Suppressor macrophage (primary cell): ENCODE measurements at places on chromosomes 6 and 20.

GRCh38 chr6:21507811-21508210 is 85.7 kb upstream of the SOX4 start:
- DNase-seq: no peak

GRCh38 chr20:46458866-46459750 is 52.7 kb upstream of the ELMO2 start:
- peak; percentile 6 for DNase-seq

- no peak for DNase-seq
These were observed 97.6 kb upstream of the HDGFL1 start for GRCh38 chr6:22471746-22472145.

- peak; percentile 75 for DNase-seq
These were observed 116.0 kb upstream of the CITED2 start for GRCh38 chr6:139490482-139490881.

DNA sequence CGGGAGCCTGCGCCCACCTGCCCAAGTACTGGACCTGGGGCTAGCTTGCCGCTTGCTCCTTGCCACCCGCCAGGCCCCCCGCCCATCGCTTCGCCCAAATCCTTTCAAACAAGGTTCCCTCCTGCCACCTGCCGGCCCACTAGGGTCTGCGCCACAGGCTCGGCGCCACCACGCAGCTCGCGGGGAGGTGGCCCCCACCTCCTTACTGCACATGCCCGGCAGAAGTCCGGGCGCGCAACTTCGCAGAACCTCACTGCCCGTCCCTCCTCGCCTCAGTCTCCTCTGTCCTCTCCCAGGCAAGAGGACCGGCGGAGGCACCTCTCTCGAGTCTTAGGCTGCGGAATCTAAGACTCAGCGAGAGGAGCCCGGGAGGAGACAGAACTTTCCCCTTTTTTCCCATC is 11.2 kb downstream of the GNAS-AS1 start:
- peak; percentile 27 for DNase-seq

DNA sequence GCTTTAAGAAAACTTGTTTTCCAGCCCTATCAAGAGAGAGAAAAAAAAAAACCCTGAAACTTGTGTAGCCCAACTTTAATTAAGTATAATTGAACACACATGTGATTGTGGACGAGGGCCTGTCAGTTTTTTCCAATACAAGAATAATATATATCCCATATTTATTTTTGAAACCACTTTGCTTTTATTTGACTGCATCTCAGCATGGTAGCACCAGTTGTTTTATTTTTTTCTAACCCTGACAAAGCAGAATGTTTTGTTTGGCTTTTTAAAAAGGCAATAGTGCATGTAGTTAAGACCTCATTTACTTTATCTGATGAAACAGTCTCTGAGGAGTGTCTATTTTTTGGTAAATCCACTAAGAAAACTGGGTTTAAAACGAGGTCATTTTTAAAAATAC is 257.7 kb downstream of the CDKAL1 start:
- DNase-seq: no peak

DNA sequence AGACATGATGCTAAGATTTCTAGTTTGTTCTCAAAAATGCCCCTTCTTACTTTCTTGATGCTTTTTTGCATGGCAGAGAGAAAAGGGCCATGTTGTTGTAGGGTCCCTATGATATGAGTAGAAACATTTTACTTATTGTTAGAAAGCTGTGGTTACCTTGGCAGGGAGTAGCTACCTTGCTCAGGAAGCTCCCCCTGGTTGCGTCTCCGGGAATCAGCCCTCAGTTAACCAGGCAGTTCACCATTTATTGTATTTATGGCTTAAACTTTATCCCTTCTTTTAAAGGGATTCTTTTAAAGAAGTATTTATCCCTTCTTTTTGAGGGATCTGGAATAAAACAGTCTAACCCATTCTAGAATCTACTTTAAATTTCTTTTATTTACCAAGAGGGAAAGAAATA is 113.9 kb upstream of the PROKR2 start:
- no peak for DNase-seq

- DNase-seq: no peak
These were observed 64.4 kb downstream of the PTPN1 start for GRCh38 chr20:50574586-50574985.

- DNase-seq: no peak
These were observed 79.4 kb downstream of the LIN28B start for GRCh38 chr6:105036351-105036750.

GRCh38 chr6:4973982-4974745 is 29.7 kb downstream of the RPP40 start:
- no peak for DNase-seq

DNA sequence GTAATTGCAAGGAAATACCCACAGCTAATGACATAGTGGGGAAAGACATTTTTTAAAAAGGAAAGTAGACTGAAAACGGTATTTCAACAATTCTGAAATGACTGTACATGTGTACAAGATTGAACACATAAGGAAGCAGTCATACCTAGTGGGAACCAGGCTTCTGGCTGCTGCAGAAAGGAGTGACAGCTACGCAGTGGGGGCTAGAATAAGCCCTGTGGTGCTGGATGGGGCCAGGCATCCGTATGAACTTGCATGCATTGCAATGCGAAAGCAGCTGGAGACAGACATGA is 54.9 kb upstream of the GPR31 start:
- DNase-seq: no peak

- DNase-seq: no peak
These were observed 5.5 kb downstream of the PPP1R3G start for GRCh38 chr6:5090603-5091002.

DNA sequence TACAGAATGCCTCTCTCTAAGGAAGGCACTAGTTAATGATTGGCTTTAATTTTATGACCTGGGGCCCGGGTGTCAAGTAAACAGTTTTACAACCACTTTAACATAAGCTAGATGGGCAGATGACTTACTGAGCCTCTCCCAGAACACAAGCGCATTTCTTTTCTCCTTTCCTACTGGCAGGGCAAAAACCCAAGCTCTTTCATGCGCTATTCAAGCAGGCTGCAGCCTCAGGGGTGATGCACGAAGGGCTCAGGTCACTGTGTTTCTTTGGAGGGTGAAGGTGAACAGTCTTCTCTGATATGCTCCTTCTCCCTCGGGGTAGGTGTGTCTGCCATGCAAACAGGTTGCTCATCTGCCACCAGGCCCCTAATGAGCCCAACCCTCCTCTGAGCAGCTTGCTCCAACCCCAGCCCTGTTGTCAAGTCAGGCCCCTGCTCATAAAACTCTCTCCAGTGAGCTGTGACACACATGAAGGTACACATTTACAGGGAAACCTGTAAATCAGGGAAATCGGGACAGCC is 73.5 kb upstream of the CDH4 start:
- no peak for DNase-seq

DNA sequence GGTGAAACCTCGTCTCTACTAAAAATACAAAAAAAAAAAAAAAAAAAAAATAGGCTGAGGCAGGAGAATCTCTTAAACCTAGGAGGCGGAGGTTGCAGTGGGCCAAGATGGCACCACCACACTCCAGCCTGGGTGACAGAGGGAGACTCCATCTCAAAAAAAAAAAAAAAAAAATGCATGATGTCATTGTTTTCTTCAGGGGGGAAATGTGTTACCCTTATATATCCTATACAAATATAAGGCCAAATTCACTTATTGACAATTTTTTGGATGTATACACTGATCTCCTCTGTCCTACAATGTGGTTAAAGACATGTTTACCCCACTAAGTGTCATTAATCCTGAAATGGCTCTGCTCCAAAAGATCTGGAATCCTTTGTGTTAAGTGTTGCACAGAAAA is 73.1 kb downstream of the TPBG start:
- no peak for DNase-seq

GRCh38 chr6:35091346-35092083 is 49.6 kb downstream of the TCP11 start:
- no peak for DNase-seq

DNA sequence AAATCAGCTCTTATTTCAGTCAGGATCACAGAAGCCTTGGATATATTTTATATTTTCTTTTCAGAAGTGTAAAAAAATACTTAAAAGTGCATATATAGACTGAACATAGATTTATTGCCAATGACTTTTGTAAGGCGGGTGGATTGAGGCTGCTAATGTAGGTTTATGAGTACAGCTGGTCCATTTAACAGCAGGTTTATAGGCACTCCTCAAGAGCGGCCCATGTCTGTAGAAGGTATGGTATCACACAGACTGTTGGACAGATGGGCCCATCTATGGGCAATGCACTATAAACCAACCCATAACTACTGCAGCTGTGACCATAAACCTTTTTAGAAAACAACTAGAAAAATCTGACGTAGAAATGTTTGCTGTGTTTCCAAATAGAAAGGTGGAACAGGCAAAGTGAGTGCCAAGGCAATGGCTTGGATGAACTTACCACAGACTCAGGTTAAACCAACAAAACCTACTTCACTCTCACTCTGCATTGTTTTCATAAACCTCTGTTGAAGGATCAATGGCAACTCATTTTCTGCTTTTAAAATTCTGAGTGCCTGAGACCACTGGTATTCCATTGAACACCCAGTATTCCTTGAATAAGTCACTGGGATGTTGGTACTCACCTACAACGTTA is 170.6 kb upstream of the EYA4 start:
- no peak for DNase-seq

DNA sequence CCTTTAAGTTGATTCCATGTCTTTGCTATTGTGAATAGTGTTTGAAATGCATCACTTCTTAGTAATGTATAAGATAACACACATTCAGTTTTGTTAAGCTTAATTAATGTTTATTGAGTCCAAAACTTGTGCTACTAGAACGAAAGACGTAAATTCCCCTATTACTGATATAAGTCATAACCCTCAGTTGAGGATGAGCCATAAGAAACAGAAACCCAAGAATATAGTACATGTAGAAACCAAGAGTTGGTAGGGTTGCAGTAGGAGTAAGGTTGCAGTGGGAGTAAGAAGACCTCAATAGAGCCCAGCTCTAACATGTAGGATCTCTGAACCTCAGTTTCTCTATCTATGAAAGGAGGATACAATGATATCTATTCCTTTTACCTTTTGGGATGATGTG is 19.3 kb downstream of the CITED2 start:
- DNase-seq: no peak

GRCh38 chr6:41659935-41660334 is 21.7 kb downstream of the MDFI start:
- no peak for DNase-seq

DNA sequence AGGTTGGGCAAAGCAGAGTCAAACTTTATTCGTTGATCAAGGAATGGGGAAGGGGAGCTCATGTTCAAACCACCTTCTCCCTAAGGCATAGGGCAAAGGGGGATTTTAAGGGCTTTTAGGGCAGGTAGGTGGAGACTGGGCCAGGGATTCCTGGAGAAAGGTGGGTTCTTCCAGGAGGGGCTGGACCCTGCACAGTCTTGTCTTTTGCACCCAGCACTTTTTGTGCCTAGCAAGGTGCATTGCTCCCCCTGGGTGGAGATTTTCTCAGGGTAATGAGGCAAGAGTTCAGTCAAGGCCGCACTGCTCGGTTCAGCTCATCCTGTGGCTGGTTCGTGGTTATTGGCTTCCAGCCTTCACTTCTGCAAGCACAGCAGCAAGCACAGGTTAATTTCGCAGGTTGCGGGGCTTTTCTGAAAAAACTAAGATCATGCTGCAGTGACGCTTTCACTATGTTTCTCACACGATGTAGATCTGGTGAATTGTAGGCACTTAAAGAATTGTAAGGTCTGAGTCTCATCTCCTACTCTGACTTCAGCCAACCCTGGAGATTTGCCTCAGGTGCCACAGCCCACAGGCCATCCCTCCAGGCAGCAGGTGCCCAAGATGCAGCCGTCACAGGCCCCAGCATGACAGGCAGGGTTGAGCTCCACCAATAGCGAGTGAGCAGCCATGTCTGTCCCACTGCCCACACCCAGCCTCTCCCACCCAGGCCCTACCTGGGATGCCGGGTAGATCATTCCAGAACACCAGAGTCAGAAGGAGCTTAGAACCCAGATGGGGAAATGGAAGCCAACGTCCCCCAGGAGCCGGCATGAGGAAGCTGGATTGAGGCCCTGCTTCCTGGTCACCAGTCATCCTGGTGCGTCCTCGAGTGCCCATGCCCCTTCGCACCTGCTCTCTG is 37.1 kb downstream of the SUN5 start:
- DNase-seq: no peak

GRCh38 chr6:140857739-140858380 is 1274.9 kb upstream of the GJE1 start:
- peak; percentile 89 for DNase-seq

DNA sequence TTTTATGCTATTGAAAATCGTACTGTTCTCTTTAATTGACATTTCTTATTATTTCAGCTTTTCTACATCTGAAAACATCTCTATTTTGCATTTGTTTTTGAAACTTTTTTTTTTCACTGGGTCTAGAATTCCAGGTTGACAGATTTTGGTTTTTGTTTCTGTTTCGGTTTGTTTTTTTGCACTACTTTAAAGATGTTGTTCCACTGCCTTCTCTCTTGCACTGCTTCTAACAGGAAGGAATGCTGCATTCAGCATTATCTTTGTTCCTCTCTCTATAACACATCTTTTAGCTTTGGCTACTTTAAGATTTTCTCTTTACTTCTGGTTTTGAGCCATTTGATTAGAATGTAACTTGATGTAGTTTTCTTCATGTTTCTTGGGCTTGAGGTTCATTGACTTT is 20.1 kb upstream of the SLC17A1 start:
- DNase-seq: no peak

- peak; percentile 68 for DNase-seq
These were observed 49.0 kb downstream of the COL11A2 start for GRCh38 chr6:33143113-33143770.

DNA sequence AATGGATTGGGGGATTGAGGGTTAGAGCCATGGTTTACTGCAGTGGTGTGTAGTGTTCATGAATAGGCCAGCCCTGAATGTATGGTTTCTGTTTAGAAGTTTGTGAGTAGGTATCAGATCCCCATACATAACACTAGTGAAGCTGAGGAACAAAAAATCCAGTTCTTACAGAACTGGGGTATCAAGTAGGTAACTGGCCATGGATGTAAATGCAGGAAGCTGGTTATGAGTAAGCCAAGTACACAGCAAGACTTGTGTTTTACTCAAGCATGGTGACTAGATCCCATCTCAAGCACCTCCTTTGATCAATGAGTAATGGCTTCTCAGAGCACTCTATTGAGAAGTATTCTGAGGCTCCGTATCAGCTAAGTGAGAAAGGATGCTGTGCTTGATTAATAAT is 613.7 kb upstream of the FLRT3 start:
- no peak for DNase-seq

- no peak for DNase-seq
These were observed 15.2 kb upstream of the NOP56 start for GRCh38 chr20:2637246-2637645.

DNA sequence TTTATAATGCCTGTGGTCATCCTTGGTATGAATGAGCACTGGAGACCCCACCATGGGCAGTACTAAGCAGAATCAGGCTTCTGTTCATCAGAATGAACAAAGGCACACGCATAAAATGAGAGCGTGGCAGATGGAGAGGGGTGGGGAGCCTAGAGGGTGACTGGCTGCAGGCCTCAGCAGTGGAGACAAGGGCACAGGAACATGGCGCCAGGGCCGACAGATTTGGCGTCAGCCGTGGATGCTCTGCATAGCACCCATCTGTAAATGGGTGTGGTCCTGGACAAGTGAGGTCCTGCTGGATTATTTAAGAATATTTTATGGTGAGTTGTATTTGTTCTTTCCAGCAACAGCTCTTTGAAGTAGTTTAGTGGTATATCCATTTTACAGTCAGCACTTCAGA is 33.1 kb downstream of the E2F3 start:
- no peak for DNase-seq
